ENCODE measurements at places on chromosomes 7 and 10. TPM values are rescaled to one million over a fixed set of nuclear protein-coding genes. Genes with fewer than 3 reads are reported as not detected.

DNA sequence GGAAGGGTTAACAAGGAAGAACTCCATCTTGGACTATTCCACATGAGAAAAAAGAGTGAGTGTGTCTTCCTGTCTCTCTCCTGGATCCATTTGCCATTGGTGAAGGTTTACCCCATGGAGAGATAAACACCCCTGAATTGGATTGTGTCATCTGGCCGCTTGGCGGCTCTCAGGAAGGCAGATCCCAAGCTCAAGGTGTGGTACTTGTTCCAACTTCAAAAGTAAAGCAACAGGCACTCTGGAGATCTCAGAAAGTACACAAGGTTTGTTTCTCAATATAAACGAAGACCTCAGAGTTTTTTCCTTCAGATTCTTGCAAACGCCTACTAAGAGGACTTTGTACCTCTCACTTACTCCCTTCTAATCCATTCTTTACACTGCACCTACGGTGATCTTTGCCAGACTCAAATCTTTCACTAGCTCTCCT, 116.7 kb downstream of the REEP3 start:
- H3K27ac ChIP-seq, result no peak overlapping the region
- no peak overlapping the region for H3K4me3 ChIP-seq
- no peak for DNase-seq

NUPR2 gene
- total RNA-seq, result not detected

COBL gene
- 156 TPM for total RNA-seq

DNA sequence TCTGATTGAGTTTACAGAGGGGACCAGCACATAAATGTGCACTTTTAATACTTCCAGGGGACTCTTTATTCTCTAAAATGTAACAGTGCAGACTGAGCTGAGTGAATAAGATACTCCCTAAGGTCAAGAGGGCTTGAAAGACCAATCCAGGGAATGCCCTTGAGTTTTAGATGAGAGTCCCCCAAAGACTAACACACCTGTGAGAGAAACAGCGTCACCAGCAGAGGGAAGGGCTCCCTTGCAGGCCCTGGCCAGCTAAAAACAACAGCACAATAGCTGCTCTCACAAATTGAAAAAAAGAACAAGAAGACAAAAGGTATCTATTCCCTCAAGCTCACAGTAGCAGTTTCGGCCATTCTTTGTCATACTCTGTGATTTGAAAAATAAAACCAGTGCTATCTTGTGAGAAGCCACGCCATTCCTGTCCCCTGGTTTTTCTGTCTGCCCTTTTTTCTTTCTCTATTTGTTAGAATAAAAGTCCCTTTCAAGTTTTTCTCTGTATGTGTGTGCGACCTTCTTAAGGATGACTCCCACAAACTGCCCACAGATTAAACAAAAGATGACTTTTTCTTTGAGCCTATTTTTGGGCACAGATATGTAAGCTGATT, 230.4 kb upstream of the BMPER start:
- no peaks in the 10 kb centered on the region for H3K27me3 ChIP-seq
- no peak overlapping the region for H3K4me3 ChIP-seq
- H3K4me1 ChIP-seq, result no peaks in the 10 kb centered on the region
- no peak for DNase-seq
- no peaks in the 10 kb centered on the region for H3K36me3 ChIP-seq
- H3K27ac ChIP-seq, result no peak overlapping the region

DNA sequence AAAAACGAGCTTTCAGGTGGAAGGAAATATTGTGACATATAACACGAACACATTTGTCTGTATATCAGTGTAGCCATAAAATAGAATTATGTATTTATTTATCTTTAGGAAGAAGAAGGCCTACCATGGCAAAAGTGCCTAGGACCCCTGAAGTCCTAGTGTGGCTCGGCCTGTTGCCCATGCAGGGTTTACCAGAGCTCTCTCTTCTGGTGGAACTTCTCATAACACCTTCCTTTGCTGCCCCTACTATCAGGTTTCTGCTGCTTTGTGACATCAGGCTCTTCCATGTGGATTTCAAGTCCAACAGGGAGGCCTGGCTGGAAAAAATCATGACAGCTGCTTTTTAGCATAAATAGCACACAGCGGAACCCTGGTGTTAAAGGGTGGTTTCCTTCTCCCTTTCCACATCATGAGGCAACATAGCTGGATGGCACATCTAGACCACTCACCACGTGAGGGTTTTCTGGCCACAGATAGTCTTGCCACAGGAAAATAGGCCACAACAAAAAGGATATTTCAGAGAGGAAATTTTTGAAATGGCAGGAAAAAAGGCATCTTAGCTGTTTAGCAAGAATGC, 44.8 kb upstream of the ADO start:
- no peak overlapping the region for H3K4me3 ChIP-seq
- H3K27ac ChIP-seq, result no peak overlapping the region
- no peaks in the 10 kb centered on the region for H3K36me3 ChIP-seq

GRCh38 chr10:72784551-72785351, 92.8 kb downstream of the MCU start:
- peaks cover 21% of the 10 kb centered on the region for H3K4me1 ChIP-seq
- H3K27me3 ChIP-seq, result no peaks in the 10 kb centered on the region
- no peak overlapping the region for H3K4me3 ChIP-seq
- no peak overlapping the region for H3K27ac ChIP-seq

HOXA1 gene
- 2.5 TPM for total RNA-seq

RSBN1L gene
- total RNA-seq, result 19.7 TPM

LRRTM3 gene
- total RNA-seq, result not detected

DNA sequence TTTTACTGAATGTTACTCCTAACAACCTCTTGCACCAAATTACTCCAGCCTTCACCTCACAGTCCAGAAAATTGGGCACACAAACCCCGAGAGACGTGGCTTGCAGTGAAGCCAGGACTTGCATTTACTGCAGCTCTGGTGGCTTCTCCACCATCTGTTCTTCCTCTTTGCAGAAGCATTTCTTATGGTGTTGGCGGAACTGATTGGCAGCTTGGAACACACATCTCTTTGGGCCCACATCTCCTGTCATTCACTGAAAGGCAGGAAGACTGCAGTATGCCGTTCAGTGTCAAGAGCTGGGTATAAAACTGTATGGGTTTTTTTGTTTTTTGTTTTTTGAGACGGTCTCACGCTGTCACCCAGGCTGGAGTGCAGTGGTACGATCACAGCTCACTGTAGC, 38.3 kb upstream of the PRKAR1B start:
- no peak overlapping the region for H3K27ac ChIP-seq
- no peaks in the 10 kb centered on the region for H3K27me3 ChIP-seq
- no peak for DNase-seq
- peaks cover 3% of the 10 kb centered on the region for H3K4me1 ChIP-seq

DNA sequence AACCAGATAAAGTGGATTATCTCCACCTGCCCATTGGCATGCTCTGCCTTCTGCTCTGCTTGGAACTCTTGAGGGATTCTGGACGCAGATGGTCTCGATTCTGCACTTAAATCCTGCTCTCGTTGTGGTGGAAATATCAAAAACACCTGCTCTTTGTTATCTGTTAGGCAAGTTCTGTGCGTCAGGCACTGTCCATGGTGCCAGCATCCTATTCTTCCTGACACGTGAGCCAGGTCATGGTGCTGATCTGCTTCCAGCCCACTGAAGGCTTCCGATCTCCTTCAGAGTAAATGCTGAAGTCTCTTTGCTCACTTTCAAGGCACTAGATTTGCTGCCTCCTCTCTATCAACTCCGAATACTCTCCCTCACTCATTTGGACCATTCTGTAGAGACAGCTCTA, 505.6 kb downstream of the HTR7 start:
- no peak overlapping the region for H3K27ac ChIP-seq
- H3K4me1 ChIP-seq, result no peaks in the 10 kb centered on the region
- no peaks in the 10 kb centered on the region for H3K36me3 ChIP-seq

PEX1 gene
- total RNA-seq, result 22.6 TPM

GRCh38 chr10:78292982-78293865, 259.6 kb downstream of the RPS24 start:
- no peaks in the 10 kb centered on the region for H3K36me3 ChIP-seq
- H3K4me1 ChIP-seq, result no peaks in the 10 kb centered on the region
- H3K27me3 ChIP-seq, result no peaks in the 10 kb centered on the region
- no peak overlapping the region for H3K27ac ChIP-seq
- no peak overlapping the region for H3K4me3 ChIP-seq
- no peak for DNase-seq

NME8 gene
- not detected for total RNA-seq

PSD gene
- 1.7 TPM for total RNA-seq

Measured in suprapubic skin (tissue), 4 donors.